CD4-positive, alpha-beta T cell treated with Interleukin-15 for 1 hour (primary cell): ENCODE measurements at places on chromosomes 1 and 21.

- no peak for DNase-seq
Measured at GRCh38 chr1:12167493-12168429, 970 bp downstream of the TNFRSF1B start.

DNA sequence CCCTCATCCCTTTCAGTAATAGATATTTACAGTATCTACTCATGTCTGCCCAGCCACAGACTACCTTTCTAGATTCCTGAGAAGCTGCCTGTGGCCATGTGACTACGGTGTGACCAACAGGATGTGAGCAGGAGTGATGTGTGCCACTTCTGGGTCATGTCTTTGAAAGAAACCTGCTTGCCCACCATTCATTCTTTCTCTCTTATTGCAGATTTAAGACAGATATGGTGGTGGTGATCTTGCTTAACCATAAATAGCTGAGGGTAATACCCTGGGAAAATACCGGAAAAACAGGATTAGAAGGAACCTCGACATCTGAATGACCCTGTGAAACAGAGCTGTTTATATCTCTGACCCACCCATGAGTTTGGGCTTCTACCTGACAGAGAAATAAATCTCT is 41.6 kb upstream of the GUCA2A start:
- DNase-seq, result no peak

GRCh38 chr1:12462586-12462985 is 155.4 kb downstream of the DHRS3 start:
- DNase-seq, result no peak

- no peak for DNase-seq
Measured at GRCh38 chr1:170262276-170262939, 116.6 kb downstream of the NTMT2 start.

DNA sequence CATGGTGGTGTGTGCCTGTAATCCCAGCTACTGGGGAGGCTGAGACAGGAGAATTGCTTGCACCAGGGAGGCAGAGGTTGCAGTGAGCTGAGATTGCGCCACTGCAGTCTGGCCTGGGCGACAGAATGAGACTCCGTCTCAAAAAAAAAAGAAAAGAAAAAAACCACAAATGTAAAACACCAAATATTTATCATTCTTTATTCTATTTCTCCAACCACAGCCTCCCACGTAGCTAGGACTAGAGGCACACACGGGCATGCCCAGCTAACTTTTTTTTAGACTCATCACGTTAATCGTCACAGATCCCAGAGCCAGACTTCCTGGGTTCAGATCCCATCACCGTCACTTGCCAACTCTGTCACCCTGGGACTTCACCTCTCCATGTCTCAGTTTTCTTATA is 13.5 kb downstream of the DNAJC16 start:
- DNase-seq, result no peak

DNA sequence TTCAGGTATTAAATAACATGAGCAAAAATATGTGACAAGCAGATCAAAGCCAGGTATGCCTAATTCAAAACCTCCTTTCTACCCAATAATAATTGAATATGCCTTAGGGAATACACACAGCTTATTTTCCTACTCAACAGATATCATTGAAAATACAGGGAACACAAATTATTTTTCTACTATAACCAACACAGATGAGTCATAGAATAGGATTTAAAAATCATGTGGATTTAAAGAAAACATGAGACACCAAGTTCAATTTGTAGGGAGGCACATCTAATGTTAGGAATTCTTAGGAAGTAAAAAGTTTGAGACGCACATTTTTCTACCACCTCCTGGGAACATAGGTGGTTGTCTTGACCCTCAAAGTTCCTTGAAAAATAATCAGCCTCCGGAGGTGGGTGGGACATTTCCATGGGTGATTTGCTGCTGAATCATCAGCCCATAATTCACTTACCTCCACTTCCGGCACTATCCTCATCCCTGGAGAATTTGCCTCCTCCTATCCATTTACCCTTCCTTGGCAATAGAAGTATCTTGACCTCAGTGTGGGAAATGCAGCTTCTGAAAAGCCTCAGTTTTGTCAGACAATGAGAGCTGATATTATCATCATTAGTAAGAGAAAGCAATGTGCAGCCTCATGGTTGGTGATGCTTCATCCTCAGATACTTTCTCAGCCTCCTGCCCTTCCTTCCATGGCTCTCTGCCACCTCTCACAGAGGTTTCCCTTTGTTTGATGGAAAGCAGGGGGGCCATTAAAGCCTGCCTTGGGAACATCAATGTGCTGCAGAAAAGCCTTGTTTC is 33.5 kb upstream of the RGS4 start:
- no peak for DNase-seq

DNA sequence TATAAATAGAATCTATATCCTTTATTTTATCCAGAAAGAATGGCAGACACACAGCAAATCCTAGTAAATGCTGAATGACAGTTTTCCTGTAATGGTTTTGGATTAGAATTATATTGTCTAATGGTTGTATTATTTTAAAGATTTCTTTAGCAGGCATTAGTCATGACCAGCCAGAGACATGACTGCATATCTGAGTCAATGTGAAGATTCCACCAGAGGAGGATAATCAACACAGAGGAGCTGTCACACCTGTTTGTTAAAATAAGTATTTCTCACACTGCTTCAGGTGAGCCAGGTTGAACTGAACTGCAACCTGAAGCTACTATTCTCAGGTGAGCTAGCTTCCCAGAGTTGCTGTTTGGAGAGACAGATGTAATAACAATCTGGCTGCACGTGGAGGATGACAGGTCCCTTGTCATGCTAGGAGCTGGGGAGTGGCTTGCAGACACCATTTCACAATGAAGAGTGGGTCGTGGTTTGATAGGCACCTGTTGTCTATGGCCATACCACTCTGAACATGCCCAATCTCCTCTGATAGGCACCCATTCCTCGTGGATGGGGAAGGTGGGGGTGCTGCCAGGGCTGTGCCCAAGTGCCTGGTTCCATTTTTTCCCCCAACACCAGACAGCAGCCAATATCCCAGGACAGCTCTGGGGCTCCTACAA is 94.3 kb downstream of the KCNJ6 start:
- DNase-seq, result no peak

DNA sequence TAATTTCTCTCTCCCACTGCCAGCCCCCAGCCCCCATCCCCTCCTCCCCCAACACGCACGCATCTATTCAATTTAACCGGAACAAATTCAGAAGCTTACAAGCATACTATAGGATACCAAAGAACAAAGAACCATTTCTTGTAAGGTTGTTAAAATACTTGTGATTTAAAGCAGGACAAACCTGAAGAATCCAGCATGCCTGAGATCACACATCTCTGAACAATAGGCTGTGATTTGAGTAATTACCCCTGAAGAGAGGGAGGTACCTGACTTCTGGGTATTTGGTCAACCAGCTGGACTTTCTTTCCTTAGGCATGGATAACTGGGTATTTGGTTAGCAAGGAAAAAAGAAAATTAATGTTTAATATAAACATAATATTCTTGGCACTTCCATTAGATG is 105.1 kb downstream of the NMNAT2 start:
- no peak for DNase-seq

GRCh38 chr1:236746785-236747184 is 48.3 kb upstream of the MTR start:
- DNase-seq, result no peak

GRCh38 chr1:55050283-55050682 is 10.9 kb downstream of the PCSK9 start:
- no peak for DNase-seq

- no peak for DNase-seq
Measured at GRCh38 chr1:197272791-197273190, 4.7 kb downstream of the CRB1 start.

DNA sequence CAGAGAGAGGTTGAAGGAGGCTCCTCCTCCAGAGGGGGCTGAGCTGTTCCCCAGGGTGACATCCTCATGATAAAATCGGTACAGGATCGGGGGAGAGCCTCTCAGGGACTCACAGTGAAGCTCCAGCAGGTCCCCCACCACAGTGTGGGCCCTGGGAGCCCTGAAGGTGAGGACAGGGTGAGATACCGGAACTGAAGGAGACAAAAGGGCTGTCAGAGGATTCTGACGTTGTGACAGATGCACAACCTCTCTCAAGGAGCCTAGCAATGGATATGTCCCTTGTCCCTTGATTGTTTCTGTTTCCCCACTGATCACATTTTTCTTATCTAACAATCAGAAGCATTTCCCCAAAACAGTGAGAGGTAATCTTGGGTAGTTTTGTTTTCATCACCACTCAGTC is 5.2 kb downstream of the FCRL3 start:
- no peak for DNase-seq

GRCh38 chr1:108053270-108054013 is 88.5 kb upstream of the VAV3 start:
- DNase-seq, result no peak

- no peak for DNase-seq
Measured at GRCh38 chr1:245054507-245055270, 100.1 kb upstream of the KIF26B start.

DNA sequence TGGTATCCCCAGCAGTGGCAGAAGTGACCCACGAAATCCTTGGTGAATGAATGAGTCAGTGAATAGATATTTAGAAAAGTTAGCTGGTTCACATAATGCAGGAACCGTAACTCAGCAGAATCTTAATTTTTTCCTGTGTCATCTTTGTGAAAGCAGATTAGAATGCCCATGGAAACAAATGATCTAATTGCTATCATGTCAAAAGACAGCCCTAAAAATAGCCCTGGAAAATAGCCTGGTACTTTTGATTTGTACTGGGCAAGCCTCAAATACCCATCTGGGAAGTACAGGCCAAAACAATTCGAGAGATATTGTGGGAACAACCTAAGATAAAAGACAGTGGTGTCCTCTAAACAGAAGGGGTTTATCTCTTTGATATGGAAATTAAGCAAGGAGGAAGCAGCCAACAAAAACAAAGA is 21.1 kb downstream of the FYB2 start:
- no peak for DNase-seq

- DNase-seq, result no peak
Measured at GRCh38 chr1:205492201-205492667, 12.2 kb upstream of the CDK18 start.

DNA sequence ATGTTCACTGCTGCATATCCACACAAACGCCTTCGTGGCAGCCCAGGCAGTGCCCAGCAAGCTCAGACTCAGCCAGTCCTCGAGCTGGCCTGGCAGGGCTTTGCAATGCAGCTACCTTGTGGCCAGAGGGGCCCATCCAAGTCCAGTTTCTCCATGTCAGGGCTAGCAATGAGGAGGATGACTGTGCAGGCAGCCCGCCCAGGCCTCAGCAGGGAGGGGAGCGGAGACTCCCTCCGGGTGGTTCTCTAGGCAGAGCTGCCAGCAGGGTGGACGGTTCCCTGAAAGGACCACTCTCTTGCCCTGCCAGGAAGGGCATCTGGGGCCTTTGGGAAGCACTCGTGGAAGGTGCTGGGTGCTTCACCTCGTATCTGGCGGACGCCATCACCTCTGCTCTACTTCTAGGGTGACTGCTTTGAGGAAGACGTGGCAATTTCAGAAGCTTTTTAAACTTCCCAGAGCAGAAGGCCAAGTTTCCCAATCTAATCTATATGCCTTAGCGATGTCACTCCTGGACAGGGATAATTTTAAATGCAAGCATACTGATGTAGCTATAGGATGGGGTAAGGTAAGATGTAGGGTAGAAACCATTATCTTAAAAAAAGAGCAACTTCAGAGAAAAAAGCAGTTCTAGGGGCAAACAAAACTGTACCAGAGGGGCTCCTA is 56.2 kb downstream of the RUNX1 start:
- no peak for DNase-seq

DNA sequence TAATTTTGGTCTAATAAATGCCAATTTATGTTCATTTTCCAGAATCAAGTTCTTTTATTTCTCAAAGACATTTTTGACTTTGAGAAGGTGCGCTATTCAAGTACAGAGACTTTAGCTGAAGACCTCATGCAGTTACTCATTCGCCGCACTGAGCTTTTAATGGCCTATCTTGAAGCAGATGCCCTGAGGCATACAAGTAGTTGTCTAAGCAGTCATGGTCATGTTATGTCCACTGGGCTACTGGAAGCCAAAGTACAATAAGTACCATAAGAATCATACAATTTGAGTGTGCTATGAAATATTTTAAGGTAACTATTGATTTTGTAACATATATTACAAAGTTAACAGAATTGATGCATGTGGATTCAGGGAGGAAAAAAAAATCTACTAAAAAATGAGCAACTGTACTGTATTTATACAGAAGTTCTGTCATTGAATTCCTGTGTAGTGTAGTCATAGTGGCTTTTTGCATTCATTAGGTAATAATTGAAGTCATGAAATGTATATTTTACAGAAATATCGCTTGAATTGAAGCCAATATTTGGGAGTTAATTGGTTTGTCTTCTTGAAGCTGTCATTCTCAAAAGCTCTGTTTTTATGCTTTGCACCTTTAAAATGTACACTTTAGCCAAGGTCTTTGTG is 13.5 kb upstream of the NEXN start:
- no peak for DNase-seq

- no peak for DNase-seq
Measured at GRCh38 chr1:178933105-178933561, 62.3 kb upstream of the ANGPTL1 start.

DNA sequence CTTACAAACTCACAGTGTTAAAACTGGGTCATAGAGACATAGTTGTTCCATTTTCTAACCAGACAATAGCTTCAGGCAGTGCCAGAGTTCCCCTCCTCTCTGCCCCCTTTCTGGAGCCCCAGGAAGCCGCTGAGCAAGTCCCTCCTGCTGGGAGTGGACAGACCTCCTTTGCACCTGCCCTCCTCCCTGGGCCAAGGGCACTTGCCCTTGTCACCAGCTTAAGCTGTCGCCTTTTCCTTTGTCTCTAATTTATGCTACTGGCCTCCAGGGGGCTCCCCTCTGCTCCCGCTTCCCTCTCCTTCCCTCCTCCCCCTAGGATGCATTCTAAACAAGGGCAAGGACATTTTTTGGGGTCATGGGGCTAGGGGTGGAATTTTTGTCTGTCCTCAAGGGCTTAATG is 182.4 kb downstream of the MIS18A start:
- no peak for DNase-seq
